Globus pallidus (tissue), 1 donor: ENCODE measurements at places on chromosomes 7 and 10.

DNA sequence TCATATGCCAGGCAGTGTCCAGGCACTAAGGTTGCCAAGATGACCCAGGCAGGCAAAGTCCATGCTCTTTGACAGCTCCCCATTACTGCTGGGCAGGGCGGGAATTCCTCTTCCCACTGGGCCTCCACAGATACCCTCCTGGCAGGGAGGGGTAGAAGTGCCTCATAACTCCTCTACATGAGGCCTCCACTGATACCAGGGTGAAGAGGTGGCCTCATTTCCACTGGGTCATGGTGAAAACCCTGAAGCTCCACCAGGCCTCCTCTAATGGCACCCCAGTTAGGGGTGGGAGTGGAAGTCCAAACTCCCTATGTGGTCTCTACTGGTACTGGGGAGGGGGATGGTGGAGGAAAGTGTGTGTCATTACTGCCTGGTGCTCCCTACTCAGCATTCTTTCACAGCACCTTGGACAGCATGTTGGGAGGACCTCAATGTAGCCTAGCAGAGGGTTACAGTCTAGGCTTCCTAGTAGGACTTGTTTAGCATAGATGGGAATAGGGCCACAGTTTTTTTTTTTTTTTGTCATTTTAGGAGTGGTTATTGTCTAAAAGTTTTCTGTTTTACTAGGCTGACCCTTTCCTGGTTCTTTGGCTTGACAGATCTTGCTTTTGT, 34.6 kb upstream of the GLCCI1 start:
- DNase-seq, result no peak

- no peak for DNase-seq
Measured at GRCh38 chr7:120412139-120413050, 139.4 kb downstream of the KCND2 start.

DNA sequence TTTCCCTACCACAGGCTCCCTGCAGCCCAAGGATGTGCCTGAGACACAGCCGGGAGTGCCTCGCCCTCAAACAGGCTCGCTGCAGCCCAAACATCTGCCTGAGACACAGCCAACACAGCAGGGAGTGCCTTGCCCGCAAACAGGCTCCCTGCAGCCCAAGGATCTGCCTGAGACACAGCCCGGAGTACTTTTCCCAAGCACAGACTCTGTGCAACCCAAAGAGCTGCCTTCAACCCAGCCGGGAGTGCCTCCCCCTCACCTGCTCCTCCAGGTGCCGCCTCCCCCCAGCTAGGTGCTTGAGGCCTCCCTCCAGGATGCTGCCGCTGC, 42.9 kb downstream of the ANTXRL start:
- no peak for DNase-seq

GRCh38 chr7:109639561-109639960, 1069.9 kb downstream of the DNAJB9 start:
- DNase-seq, result no peak

- no peak for DNase-seq
Measured at GRCh38 chr10:326894-327635, 191.8 kb downstream of the ZMYND11 start.

- no peak for DNase-seq
Measured at GRCh38 chr7:83820641-83821040, 171.7 kb upstream of the SEMA3E start.
